GM23248 (cell line): ENCODE measurements at places on chromosomes 6 and 20. TPM values are rescaled to one million over a fixed set of nuclear protein-coding genes. Genes with fewer than 3 reads are reported as not detected.

Gene PHACTR1
- total RNA-seq, result 0.25 and 3.2 TPM in 2 replicates

Gene GJA10
- not detected in 2 replicates for total RNA-seq

Gene POU5F1
- total RNA-seq, result 0.22 TPM in 1 of 2 replicates, not detected in the other

Gene LTB
- not detected in 2 replicates for total RNA-seq

Gene TRMT6
- 8.2 and 9.7 TPM in 2 replicates for total RNA-seq

Gene PPDPF
- 132 and 236 TPM in 2 replicates for total RNA-seq

Gene TPD52L1
- total RNA-seq, result 5.1 and 5.7 TPM in 2 replicates

Gene PLCB4
- total RNA-seq, result 9.5 and 10.5 TPM in 2 replicates

GRCh38 chr6:69780585-69781178 lies 16.1 kb downstream of the LMBRD1 start:
- peak; percentile 9 for DNase-seq
- H3K4me1 ChIP-seq, result no peaks in the 10 kb centered on the region
- H3K36me3 ChIP-seq, result no peaks in the 10 kb centered on the region
- H3K4me3 ChIP-seq, result no peak overlapping the region
- H3K27ac ChIP-seq, result no peak overlapping the region

GRCh38 chr20:10963717-10964266 lies 290.0 kb upstream of the JAG1 start:
- H3K4me3 ChIP-seq, result no peak overlapping the region
- no peak overlapping the region for H3K27ac ChIP-seq
- peaks cover under 1% of the 10 kb centered on the region; the same call in 1 of the 2 replicates for H3K27me3 ChIP-seq
- no peaks in the 10 kb centered on the region for H3K36me3 ChIP-seq
- no peaks in the 10 kb centered on the region for H3K4me1 ChIP-seq
